ENCODE measurements at places on chromosomes 1 and 21.

GRCh38 chr1:231463541-231463940, 41.5 kb upstream of the EGLN1 start:
- DNase-seq = no peak

DNA sequence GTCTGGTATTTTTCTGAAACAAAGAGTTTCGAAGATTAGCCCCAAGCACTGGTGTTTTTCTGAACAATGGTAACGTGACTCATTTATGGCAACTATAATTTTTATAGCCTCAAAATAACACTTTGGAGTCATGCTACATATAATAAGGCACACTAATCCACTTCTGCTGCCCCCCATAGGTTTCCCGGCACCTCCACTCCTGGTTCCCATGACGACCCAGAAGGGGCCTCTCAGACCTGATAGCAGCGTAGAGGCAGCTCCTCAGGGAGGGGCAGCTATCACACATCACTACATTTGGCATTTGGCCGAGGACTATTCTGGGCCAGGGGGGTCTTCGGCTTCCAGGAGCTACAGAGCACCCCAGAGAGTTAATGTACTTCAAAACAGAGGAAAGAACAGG, 23.3 kb downstream of the CAPN8 start:
- no peak for DNase-seq

DNA sequence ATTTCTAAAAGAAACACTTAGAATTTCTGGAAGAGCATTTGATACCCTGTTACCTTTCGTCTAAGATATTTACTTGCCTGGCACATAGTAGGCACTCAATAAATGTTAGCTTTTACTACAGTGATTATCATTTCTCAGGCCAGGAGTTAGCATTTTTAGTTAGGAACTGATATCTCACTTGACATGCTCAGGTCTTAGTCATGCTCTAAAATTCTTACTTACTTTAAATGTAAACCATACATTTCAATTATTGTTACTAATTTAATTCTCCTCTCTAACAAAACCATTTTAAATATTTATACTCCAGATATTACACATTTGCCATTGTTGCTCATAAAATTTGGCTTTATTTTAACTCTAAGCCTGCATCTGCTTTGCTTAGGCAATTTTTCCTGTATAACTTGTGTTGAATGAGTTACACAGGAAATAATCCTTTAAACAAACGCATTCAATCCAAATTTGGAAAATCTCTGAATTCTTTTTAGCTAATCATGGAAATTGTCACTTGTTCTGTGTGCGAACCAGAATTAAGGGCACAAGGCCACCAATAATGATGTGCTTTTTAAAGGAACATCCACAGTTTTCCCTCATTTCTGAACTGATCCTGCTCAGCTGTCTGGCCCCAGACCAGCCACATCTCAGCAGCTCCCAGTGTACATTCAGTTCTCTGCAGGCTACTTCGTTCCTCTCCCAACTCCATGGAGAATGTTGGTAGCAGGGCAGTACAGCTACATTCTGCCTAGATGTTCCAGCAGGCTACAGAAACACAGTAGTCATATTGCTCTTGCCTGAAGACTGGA, 15.6 kb downstream of the NIBAN1 start:
- no peak for DNase-seq

DNA sequence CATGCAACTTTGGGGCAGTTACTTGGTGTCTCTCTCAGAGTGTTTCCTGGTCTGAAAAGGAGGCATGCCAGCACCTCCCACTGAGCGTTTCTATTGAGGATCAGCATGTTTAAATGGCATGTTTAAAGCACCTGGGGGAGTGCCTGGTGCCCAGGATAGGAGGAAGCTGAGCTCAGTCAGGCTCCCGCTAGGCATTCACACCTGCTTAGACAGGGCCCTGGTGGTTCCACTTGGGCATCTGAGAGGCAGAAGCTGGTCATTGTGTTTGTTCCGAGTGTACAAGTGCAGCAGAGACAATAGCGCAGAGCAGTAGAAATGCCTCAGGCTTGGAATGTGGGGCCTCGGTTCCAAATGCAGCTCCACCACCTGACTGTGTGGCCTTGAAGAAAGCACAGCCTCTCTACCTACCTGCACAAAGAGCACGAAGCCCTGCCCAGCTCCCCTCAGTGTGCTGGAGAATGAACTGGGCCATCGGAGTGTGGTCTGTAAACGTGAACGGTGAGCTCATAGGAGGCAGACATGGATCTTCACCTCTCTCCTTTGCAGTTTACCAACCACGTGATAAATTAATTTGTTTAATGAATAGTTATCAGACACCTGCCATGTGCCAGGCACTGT, 20.3 kb upstream of the TMEM222 start:
- no peak for DNase-seq

- DNase-seq = no peak
These were observed 26.4 kb upstream of the KAZN start for GRCh38 chr1:14571810-14572767.

GRCh38 chr1:212968368-212968863, 18.1 kb downstream of the VASH2 start:
- no peak for DNase-seq

- DNase-seq = peak; percentile 34
These were observed 72.8 kb downstream of the CD2 start for GRCh38 chr1:116826818-116827606.

- no peak for DNase-seq
These were observed 330.6 kb downstream of the DUSP10 start for GRCh38 chr1:221411283-221411682.

DNA sequence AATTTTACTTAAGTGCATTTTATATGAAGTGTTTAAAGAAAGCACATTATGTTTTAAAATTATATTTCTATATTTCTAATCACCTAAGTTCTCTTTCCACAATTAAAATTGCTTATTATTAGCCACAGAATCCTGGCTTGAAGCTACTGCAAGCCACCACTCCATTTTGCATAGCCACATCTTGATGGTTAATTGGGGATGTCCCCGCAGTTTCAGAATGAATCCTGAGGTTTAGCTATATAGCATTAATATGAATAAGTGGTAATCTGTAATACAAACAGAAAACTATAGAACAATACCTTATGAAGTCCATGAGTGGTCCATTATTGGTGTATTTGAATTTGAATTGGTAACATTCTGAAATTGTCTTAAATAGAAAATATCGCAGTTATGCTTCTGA, 11.6 kb upstream of the GOLPH3L start:
- DNase-seq = no peak

- DNase-seq = no peak
These were observed 80.9 kb upstream of the CDC42BPA start for GRCh38 chr1:227399152-227399730.

GRCh38 chr1:205430696-205431305, 8.9 kb upstream of the LEMD1 start:
- DNase-seq = peak; percentile 66

GRCh38 chr1:3886691-3887090, 13.4 kb downstream of the C1orf174 start:
- no peak for DNase-seq

GRCh38 chr1:247330548-247331171, 1.0 kb downstream of the ZNF496 start:
- DNase-seq = no peak

DNA sequence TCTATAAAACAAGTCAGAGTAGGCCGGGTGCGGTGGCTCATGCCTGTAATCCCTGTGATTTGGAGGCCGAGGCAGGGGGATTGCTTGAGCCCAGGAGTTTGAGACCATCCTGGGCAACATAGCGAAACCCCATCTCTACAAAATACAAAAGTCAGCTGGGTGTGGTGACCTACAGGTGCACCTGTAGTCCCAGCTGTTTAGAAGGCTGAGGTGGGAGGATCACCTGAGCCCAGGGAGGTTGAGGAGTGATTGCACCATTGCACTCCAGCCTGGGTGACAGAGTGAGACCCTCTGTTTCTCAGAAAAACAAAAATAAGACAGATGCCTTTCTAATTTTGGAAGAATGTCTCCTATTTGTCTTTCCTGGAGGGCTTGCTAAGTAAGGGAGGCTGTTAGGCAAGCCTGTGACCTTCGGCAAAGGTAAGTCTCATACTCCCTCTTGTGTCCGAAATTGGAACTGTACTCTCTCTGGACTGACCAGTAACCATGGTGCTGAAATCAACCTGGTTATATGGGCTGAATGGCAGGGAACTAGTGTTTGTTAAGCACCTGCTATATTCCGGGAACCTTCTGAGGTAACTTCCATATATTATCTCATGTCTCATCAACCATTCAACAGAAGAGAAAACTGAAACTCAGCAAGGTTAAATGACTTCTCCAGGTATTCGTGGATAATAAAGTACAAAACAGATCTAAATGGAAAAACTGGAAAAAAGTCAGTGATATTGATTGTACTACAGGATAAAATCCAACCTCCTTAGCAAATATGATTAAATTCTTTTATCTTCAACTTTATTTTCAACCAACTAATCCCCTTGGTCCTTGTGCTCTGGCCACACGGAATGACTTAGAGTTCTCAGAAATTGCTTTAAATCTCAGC, 11.8 kb upstream of the RAB3B start:
- DNase-seq = no peak

DNA sequence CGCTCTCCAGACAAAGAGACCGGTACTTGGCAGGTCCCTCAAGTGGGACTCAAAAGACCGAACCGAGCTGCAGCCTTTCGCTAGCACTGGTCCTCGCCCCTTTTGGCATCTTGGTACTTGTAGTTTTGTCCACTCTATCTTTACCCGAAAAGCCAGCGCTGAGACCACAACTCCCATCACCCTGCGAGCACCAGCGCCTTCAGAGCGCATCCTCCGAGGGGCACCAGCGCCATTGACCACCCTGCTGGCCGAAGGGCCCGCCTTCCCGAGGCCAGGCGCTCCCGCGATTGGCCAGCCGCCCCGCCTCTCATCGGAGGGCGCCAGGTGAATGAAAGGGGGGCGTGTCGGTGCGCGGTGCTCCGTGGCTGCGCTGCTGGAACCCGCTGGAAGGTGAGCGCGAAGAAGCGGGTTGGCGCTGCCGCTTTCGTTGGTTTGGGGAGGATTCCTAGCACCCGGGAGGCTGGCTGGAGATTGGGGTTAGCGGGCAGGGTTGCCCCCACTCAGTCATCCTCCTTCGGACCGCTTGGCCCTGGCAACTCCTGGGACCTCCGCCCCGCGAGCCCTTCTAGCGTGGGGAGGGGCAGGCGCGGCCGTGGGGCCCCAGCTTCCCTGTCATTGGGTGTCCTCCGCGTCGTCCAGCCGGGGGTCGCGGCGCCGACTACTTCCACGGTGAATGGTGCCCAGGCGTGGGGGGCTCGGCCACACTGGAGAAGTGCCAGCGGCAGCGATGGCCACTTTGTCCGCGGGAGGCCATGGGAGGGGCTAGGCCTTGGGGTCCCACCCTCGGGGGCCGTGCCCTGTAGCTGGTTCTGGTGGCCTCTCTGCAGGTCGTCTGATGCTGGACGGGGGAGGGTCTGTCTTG, at the start of gene ZBTB8B:
Gene ZBTB8B (plus strand): TSS at position 357 of the 862 bp plus-strand sequence. CDS start 5,553 bp downstream, outside the sequence.
- DNase-seq = peak; percentile 47

Measured in activated T-cell treated with anti-CD3 and anti-CD28 coated beads, Interleukin-2, amount 50 U/mL, for 1 hour (primary cell).